ENCODE measurements at places on chromosomes 5 and 9. TPM values are rescaled to one million over a fixed set of nuclear protein-coding genes. Genes with fewer than 3 reads are reported as not detected.

DNA sequence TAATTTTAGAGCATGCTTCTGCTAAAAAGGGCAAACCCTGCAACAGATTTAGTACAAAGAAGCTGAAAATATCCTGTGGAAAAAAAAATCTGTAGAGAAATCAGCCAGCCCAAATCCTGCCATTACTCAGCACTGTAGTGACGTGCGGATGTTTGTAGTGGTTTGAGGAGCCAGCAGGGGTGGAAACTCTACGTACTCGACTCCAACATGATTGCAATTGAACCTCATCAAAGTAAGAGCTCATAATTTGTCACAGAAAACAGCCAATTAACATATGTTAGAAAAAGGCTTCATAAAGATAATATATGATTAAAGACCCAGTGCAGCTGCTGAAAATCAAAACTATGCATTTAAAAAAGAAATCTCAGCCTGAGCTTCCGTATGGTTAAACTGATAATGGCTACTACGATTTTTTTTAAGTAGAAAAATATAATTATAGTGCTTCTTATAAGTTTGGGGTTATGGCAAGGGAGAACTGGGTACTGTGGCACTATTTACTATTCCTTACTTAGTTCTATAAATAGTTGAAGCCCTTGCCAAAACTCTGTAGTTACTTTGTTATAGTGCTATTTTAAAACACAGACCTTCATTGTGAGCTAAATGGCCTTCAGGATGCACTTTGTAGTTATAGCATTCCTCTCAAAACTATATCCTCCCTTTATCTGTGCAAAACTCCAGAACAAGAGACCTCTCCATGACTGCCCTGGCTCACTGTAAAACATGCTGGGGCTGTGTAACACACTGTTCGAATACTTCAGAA, 49.4 kb downstream of the MEF2C start:
- peaks cover 4% of the 10 kb centered on the region for H3K4me1 ChIP-seq
- no peak overlapping the region for H3K4me3 ChIP-seq
- H3K27ac ChIP-seq = peak overlapping the region; percentile 23
- DNase-seq = no peak

DNA sequence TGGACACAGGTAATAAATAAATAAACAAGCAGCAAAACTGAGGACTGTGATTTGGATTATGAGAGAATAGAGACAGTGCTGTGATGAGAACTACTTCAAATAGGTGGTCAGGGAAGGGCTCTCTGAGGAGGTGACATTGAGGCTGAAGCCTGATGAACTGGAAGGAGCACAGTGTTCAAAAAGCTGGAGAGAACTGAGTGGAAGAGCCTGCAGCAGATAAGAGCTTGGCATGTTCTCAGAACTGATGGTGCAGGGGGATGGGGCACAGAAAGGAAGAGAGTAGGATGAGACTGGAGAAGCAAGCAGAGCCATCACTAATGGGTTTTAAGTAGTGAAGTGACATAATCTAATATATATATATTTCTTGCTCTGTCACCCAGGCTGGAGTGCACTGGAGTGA, 11.2 kb upstream of the TPM2 start:
- peaks cover 4% of the 10 kb centered on the region for H3K4me1 ChIP-seq
- peaks cover 83% of the 10 kb centered on the region for H3K36me3 ChIP-seq
- H3K27me3 ChIP-seq = no peaks in the 10 kb centered on the region
- no peak for DNase-seq

DNA sequence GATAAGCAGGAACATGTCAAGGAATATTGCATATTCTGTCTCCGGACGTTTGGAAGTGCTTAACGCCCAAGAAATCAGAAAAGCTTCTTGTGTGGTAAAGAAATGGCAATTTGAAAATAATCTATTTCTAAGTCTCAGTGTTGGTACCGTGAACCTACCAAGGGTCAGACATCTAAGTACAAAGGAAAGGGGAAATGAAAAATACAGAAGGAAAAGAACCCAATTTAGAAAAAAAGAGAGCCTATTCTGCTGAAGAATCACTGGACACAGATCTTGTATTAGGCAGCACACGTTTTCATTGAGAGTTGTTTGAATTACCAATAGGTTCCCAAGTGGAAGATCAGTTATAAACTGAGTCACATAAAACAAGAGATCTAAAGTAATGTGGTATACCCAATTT, 46.9 kb upstream of the CEP78 start:
- no peaks in the 10 kb centered on the region for H3K4me1 ChIP-seq
- no peak for DNase-seq
- H3K4me3 ChIP-seq = no peak overlapping the region
- no peaks in the 10 kb centered on the region for H3K27me3 ChIP-seq

- DNase-seq = no peak
- H3K36me3 ChIP-seq = no peaks in the 10 kb centered on the region
- H3K27me3 ChIP-seq = no peaks in the 10 kb centered on the region
- no peak overlapping the region for H3K27ac ChIP-seq
Measured at GRCh38 chr5:65290677-65291076, 191.0 kb downstream of the ADAMTS6 start.

Gene RNF183
- total RNA-seq = 0.12 TPM

Measured in HCT116 (cell line).